Activated CD8-positive, alpha-beta memory T cell treated with anti-CD3 and anti-CD28 coated beads, Interleukin-2, amount 50 U/mL, for 4 hours (primary cell): ENCODE measurements at places on chromosomes 13 and 19.

DNA sequence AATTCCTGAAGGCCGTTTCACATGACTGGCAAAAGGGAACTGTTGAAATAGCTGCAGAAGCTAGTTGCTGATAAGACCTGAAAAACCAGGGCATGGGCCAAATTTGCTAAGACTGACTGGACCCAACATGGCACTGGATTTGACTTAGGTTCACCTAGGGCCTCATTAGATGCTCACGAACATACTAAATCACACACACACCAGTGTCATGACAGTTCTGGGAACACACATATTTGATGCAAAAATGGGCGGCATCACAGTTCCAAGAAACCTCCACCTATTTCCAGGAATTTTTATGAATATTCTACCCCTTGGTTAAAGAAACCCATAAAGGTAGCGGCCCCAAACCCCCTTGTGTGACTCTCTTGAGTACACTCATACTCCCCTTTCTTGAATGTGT, 99.6 kb upstream of the OBI1 start:
- no peak for DNase-seq

DNA sequence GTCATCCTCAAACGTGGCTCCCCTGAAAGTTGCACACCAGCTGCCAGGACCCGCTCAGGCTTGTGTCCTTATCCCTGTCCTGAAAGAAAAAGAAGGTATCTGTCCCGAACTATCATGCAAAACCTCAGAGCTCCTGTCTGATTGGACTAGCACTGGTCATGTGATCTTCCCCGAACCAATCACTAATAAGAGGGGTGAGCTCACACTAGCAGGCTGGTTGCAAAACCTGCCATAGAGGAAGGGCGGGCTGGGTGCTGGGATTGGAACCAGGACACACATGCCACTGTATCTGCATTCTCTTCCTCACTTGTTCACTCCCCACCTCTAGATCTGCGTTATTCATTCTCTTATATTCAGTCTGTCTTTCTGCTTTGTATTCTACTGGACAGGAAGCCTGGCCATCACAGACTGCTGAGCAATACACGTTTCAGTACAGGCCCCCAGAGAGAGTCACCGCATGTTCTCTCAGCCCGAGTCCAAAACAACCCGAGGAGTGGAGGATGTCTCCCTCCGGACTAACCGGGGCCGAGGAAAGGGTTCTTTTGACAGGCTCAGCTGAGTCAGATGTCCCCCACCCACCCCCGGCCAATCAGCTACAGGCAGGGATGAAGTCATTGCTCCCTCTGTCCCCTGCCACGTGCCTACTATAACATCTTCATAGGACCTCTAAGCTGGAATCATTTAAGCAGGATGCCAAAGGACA, 97.7 kb downstream of the SIPA1L3 start:
- DNase-seq = no peak

- DNase-seq = no peak
Observed at GRCh38 chr19:33830264-33830663, 33.6 kb downstream of the KCTD15 start.

GRCh38 chr13:39712626-39713025, 57.2 kb downstream of the COG6 start:
- DNase-seq = no peak

DNA sequence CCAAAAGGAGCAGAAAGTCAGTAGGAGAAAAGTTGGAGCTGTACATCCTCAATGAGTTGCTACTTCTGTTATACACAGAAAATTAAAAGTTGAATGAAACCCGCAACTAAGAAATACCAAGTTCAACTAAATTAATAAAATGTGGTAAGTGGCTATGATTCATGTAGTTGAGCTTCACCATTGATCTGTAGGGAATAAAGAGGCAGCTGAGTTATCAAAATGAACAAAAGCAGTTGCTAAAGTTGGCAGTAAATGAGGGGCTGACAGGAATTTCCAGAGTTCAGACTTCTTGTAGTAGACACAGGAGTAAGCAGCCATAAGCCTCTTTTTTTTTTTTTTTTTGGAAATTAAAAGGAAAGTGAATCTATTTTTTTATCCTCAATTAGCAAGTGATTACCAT, 234.6 kb downstream of the POSTN start:
- DNase-seq = no peak

DNA sequence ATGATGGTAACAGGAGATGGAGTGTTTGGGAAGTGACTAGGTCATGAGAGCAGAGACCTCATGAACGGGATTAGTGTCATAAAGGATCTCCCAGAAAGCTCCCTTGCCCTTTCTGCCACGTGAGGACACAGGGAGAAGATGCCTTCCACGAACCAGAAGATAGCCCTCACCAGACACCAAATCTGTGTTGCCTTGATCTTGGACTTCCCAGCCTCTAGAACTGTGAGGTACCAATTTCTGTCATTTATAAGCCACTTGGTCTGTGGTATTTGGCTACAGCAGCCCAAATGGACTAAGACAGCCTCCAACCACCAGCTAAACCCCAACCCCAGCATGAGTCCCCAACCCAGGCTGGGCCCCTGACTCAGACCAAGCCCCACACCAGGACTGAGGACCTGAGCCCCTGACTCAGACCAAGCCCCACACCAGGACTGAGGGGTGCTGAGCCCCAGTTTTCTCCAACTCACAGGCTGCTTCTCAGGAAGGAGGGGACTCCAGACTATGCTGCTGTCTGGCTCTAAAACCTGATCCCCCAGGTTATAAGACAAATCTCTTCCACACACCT, 54.1 kb downstream of the PTPRS start:
- no peak for DNase-seq

DNA sequence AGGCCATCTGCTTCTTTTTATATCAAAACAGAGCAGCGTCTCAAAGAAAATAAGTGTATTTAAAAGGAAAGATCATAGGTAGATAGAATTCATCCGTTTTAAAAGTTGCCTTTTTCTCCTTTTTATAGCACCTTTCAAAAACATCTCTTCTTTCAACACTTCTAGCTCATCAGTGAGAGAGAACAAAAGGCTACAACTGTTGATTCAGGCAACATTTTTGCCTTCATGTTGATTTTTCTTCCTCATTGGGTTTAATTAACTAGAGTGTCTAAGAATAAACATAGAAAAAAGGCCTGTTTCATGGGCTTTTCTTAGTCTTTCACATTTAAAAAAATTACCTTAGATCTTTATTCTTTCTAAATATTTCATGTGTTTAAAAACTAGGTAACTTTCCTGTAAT, 13.6 kb downstream of the COL4A2 start:
- DNase-seq = no peak

GRCh38 chr13:36369268-36370107, 23.3 kb upstream of the SPART start:
- DNase-seq = no peak

GRCh38 chr19:39112338-39112890, 13.2 kb upstream of the PAK4 start:
- no peak for DNase-seq

GRCh38 chr13:105804561-105805190, 730.8 kb downstream of the EFNB2 start:
- no peak for DNase-seq

- DNase-seq = no peak
Observed at GRCh38 chr19:38545596-38545995, 72.2 kb downstream of the MAP4K1 start.

- no peak for DNase-seq
Observed at GRCh38 chr19:51029718-51030117, 3.3 kb upstream of the KLK11 start.

- no peak for DNase-seq
Observed at GRCh38 chr13:48828962-48829411, 146.7 kb upstream of the FNDC3A start.

GRCh38 chr19:3818918-3819317, 32.7 kb upstream of the MATK start:
- no peak for DNase-seq

GRCh38 chr19:40312533-40312932, 27.4 kb upstream of the AKT2 start:
- DNase-seq = no peak

GRCh38 chr13:78971355-78972025, 312.5 kb upstream of the OBI1 start:
- no peak for DNase-seq

DNA sequence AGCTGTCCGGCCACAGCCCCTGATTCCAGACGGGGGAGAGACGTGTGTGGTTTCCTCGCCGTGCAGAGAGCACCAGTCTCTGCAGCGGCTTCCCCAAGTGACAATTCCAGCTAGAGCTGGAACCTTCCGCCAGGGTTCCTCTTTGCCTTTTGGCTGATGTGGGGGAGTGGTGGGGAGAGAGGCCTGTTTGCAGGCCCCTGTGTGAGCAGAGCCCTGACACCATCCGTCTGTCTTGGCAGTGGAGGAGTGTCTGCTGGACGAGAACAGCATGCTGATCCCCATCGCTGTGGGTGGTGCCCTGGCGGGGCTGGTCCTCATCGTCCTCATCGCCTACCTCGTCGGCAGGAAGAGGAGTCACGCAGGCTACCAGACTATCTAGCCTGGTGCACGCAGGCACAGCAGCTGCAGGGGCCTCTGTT, 25.0 kb downstream of the LAMP1 start:
- no peak for DNase-seq

- no peak for DNase-seq
Observed at GRCh38 chr19:34269081-34269480, 14.7 kb downstream of the GARRE1 start.

GRCh38 chr13:39587939-39588338, 15.1 kb downstream of the LHFPL6 start:
- DNase-seq = no peak

- no peak for DNase-seq
Observed at GRCh38 chr13:113493315-113493951, 2.9 kb upstream of the DCUN1D2 start.

DNA sequence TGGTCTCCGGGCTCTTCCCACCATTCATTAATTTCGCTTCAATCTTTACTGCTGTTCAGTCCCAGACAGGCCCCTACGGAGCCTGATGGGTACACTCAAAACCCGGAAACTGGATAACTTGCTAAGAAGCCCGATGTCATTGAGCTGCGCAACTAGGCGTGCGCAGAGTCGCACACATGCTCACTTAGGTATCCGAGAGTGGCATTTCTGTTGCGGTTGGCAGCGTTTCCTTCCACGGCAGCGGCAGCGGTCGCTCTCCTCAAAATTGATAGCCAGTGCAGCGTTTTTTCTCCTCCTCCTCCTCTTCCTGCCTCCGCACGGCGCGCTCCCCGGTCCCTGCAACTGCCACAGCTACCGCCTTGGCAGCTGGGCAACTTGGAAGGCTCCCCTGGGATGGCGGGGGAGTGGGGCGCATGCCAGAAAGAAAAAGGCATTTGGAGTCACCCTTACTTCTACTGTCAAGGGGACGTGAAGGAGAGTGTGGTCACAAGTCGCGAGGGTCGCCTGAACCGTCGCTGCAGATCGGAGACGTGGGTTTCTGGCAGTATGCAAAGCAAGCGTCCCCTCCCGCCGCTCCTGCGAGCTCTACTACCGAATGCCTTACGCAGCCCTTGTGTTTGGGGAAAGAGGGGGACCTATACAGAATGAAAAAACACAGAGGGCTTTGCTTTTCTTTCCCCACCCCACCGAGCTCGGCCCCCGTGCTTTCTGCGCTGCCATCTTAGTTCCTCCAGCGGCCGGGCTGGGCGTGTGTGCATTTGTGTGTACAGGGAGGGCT, 2.4 kb upstream of the MYCBP2 start:
- DNase-seq = peak; percentile 81

- no peak for DNase-seq
Observed at GRCh38 chr13:26977541-26977940, 194.1 kb downstream of the USP12 start.

DNA sequence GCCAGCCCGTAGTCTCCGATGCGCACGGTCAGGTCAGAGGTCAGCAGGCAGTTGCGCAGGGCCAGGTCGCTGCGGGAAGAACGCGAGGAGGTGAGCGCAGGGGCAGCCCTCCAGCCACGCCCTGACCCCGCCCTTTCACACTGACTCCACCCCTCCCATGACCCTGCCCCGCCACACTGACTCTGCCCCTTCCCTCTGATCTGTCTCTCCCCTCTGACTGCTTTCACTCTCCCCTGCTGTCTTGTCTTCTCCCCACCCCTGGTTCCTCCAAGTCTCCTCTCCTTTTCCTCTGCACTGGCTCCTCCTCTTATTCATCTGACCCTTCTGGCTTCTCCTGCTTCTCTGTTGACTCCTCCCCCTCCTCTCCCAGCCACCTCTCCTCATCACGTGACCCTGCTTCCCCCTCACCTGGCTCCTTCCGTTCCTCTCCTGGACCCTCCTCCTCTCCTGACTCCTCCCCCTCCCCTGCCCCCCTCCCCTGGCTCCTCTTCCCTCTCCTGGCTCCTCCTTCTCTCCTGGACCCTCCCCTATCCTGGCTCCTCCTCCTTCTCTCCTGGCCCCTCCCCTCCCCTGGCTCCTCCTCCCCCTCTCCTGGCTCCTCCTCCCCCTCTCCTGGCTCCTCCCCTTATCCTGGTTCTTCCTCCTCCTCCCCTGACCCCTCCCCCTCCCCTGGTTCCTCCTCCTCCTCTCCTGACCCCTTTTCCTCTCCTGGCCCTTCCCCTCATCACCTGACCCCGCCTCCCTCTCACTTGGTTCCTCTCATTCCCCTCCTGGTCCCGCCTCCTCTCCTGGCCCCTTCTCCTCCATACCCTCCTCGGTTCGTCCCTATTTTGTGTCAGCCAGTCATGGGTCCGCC, 9.9 kb downstream of the LMTK3 start:
- DNase-seq = no peak

DNA sequence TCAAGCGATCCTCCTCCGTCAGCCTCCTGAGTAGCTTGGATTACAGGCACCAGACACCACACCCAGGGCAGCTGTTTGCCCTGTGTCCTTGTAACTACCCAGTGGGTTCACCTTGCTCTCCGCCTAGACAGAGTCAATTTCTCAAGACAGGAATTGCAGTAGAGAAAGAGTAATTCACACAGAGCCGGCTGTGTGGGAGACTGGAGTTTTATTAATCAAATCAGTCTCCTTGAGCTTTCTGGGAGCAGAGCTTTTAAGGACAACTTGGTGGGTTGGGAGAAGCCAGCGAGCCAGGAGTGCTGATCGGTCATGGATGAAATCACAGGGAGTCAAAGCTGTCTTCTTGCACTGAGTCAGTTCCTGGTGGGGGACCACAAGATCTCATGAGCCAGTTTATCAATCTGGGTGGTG, 20.6 kb upstream of the ADGRE1 start:
- no peak for DNase-seq

DNA sequence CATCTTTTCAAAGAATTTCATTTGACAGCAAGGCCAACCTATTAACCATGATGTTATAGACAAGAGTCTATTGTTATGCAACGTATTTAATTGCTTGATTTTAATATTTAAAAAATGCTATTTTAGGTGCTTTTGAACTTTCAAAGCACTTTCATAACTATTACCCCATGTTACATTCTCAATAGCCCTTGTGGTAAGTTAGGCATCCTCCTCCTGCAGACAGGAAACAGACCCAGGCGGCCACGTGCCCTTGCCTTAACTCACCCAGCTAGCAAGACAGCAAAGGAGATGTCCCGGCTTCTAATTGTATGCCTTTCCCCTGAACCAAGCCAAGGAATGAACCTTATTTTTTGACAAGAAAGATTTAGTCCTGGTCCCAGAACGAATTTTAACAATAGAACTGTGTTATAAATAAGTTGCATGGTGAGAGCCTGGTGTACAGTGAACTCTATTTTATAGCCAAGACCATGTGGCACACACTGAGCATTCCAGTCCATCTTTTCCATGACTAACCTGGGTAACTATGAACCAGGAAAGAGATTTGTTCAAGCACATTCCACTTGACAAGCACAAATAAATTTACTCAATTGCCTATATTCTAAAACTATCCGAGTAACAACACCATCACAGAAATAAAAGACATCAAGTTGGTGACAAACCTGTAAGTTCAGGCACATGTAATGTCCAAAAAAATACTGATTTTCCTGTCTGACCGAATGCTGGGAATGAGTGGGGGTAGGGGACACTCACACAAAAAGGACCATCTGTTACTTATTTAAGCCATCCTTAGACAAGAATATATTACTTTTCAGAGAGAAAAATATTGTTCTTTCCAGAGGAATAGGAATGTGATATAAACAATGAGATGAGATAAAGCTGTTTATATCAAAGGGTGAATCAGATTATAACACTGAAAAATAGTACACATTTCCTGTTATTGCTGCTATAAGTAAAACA, 163.0 kb downstream of the EFNB2 start:
- DNase-seq = no peak
